Myocyte (in vitro differentiated cells): ENCODE measurements at places on chromosomes 3 and 15. TPM values are rescaled to one million over a fixed set of nuclear protein-coding genes. Genes with fewer than 3 reads are reported as not detected.
A peak's percentile ranks its signal among the peaks of the same experiment; 100 is the strongest.

Gene HESX1
- total RNA-seq, result 0.59 and 0.73 TPM in 2 replicates

Gene KLHL18
- total RNA-seq, result 32.7 and 53.1 TPM in 2 replicates

Gene SYNPR
- total RNA-seq, result not detected in 2 replicates

DNA sequence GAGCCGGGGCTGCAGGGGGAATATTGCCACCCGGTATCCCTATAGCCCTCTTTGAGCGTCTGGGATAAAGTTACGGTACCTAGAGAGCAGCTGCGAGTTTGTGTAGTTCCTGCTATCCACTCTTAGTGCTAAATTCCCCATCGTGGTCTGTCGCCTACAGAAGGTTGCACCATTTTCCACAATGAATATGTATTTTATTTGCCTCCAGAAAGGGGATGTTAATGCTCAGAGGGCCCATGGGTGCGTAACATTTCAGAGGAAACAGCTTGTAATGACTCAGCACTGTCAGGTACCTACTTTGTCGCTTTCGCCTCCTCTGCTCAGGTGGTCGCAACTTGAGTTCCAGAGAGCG, 1.1 kb downstream of the SLCO3A1 start:
- no peak for DNase-seq

GRCh38 chr15:101347454-101347853, 52.4 kb upstream of the SNRPA1 start:
- DNase-seq, result no peak

Gene TFG
- 118 and 127 TPM in 2 replicates for total RNA-seq

DNA sequence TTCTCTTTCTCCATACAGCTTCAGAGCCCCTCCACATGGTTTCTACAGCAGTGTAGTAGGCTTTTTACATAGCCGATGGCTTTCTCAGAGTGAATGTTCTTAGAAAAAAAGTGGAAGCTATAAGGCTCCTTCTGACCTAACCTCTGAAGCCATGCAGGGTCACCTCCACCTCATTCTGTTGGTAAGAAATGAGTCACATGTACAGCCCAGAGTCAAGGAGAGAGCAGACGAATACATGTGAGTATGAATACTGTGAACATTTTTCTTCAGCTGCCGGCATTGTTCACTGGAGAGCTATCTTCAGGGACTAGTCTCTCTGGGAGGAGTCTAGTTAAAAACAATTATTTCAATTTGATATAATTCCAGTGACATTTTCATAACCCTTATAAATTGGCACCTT, 68.2 kb upstream of the THRB start:
- DNase-seq, result no peak

- no peak for DNase-seq
These were observed 1045.9 kb downstream of the MCTP2 start for GRCh38 chr15:95277266-95277665.

Gene TMEM207
- total RNA-seq, result not detected in 2 replicates

- DNase-seq, result peak; percentile 45
These were observed 6.2 kb downstream of the TSC22D2 start for GRCh38 chr3:150414258-150414657.

Gene ECE2
- total RNA-seq, result not detected in 2 replicates

Gene CHCHD6
- 11.8 and 21.9 TPM in 2 replicates for total RNA-seq

- DNase-seq, result no peak
These were observed 29.9 kb upstream of the FLNB start for GRCh38 chr3:57978316-57978715.
